ENCODE measurements at places on chromosomes 6 and 20. TPM values are rescaled to one million over a fixed set of nuclear protein-coding genes. Genes with fewer than 3 reads are reported as not detected.

- H3K27ac ChIP-seq, result no peak overlapping the region
- H3K27me3 ChIP-seq, result no peaks in the 10 kb centered on the region
These were observed 63.3 kb downstream of the MOCS1 start for GRCh38 chr6:39870950-39871349.

DNA sequence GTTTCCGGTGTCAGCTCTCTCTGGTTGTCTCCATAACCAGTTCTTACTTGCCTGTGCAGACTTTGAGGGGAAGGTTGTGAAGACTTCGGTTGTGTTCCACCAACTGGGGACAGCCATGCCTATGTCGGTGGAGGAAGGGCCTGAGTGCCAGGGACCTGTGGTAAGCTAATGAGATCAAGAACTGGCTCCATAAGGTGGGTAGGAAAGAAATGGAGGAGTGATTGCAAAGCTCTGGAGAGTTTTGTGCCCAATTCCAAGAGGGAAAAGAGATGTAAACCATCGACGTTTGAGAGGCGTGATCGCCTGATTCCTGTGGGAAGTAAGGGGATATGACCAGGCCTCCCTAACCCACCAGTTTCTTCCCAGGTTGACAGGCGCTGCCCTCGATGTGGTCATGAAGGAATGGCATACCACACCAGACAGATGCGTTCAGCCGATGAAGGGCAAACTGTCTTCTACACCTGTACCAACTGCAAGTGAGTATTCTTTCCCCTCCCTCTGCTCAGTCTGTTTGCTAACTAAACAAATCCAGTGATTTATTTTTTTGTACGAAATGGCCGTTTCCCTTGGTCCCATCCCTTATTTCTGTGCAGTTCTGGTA is 893 bp downstream of the POLR1H start:
- H3K27me3 ChIP-seq, result no peaks in the 10 kb centered on the region
- H3K27ac ChIP-seq, result peak overlapping the region; percentile 98
- peaks cover 14% of the 10 kb centered on the region for H3K36me3 ChIP-seq
- peaks cover 35% of the 10 kb centered on the region for H3K4me1 ChIP-seq
- H3K4me3 ChIP-seq, result peak overlapping the region; percentile 96

DNA sequence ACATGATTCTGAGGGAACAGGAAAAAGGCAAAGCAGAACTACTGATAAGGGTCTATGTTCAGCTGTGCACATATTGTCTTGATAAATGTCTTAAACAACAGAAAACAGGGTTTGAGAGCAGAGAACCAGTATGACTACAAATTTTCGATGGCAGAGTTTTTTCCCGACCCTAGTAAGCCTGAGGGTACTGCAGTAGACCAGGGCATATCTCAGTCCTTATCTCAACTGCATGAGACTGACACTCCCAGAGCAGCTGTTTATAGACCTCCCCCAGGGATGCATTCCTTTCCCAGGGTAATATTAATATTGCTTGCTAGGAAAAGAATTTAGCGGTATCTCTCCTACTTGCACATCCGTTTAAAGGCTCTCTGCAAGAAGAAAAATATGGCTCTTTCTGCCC is 1176.8 kb upstream of the ADGRB3 start:
- H3K4me3 ChIP-seq, result no peak overlapping the region
- no peak for DNase-seq
- no peaks in the 10 kb centered on the region for H3K4me1 ChIP-seq
- H3K27ac ChIP-seq, result no peak overlapping the region
- no peaks in the 10 kb centered on the region for H3K27me3 ChIP-seq

The DEF6 gene
- 9.3 TPM for total RNA-seq

The DOK5 gene
- total RNA-seq, result 3.7 TPM

The ENPP5 gene
- 8.7 TPM for total RNA-seq

Data from mesothelial cell of epicardium (in vitro differentiated cells).